NCI-H2171 treated with DMSO at 0.1 percent for 48 hours (cell line): ENCODE measurements at places on chromosomes 11 and 22.
A peak's percentile ranks its signal among the peaks of the same experiment; 100 is the strongest.

- DNase-seq, result no peak
Measured at GRCh38 chr11:71443736-71444445, 4.3 kb downstream of the DHCR7 start.

DNA sequence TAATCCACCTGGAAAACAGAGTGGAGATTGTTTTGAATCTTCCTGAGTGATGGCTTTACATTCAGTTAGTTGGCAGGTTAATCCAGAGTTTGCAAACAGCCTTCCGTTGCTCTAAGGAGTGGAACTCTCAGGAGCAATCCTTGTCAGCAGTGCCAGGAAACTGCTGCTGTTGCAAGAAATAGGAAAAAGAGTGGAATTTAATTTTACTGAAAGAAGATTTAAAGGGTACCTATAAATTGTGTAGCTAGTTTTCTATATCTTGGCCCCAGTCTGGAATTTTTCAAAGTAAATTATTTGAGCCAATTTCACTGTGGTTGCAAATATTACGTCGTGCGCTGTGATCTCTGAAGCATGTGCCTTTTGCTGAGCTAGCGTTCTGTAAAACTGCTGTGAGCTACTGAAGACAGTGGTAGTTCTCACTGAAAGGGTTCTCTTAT lies 55.5 kb upstream of the SLC5A12 start:
- no peak for DNase-seq

GRCh38 chr11:44418456-44418830 lies 108.5 kb upstream of the ALX4 start:
- no peak for DNase-seq

DNA sequence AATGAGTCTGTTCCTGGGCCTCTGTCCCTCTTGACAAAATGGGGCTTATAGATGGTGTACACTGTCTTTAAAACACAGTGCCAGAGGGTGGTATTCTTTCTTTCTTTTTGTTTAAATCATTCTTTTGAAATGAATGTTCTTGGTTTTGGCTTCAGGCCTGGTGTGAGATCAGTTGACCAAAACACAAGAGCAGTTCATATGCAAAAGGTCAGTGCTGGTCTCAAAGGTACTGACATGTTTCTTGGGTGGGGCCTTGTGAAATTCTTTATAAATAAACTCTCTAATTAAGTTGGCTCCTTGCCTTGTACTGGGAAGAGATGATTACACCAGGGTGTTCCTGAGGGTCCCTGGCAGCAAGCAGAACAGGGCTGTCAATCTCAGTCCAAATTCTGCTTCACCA lies 110.0 kb downstream of the FBXO7 start:
- no peak for DNase-seq

- no peak for DNase-seq
Measured at GRCh38 chr11:22884217-22884616, 23.9 kb upstream of the CCDC179 start.

GRCh38 chr22:26161746-26162145 lies 7.5 kb upstream of the SEZ6L start:
- DNase-seq, result no peak

DNA sequence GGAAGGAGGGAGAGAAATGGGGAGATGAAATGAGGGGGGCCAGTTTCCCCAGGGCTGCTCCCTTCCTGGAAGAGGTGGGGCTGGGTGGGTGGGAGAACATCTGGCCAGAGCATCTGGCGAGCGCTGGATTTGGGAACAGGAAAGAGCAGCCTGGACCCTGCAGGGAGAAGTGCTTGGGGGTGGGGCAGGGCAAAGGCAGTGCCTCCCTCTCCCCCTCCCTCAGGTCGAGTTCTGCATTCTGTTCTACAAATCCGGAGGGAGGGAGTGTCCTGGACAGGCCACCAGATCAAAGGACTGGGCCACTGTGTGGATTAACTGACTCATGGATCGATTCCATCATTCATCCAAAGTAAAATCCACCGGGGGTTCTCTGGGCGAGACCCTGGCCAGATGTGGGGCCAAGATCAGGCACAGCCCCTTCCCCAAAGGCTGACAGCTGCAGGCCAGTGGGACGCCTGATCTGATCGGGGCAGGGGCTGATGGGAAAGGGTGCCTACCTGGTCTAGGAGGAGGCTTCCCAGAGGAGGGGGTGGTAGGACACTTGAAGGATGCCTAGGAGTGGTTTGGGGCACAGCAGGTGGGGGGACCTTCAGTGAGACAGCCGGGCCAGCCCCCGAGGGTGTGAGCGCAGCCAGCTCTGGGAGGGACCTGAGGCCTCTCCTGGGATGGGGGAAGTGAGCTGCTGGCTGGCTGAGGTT lies 57.5 kb downstream of the CACNA1I start:
- no peak for DNase-seq

GRCh38 chr22:42001121-42001520 lies 2.5 kb downstream of the WBP2NL start:
- DNase-seq, result no peak

- DNase-seq, result no peak
Measured at GRCh38 chr11:16613262-16613511, 125.3 kb upstream of the C11orf58 start.

GRCh38 chr11:132064987-132065620 lies 694.7 kb downstream of the NTM start:
- DNase-seq, result no peak

DNA sequence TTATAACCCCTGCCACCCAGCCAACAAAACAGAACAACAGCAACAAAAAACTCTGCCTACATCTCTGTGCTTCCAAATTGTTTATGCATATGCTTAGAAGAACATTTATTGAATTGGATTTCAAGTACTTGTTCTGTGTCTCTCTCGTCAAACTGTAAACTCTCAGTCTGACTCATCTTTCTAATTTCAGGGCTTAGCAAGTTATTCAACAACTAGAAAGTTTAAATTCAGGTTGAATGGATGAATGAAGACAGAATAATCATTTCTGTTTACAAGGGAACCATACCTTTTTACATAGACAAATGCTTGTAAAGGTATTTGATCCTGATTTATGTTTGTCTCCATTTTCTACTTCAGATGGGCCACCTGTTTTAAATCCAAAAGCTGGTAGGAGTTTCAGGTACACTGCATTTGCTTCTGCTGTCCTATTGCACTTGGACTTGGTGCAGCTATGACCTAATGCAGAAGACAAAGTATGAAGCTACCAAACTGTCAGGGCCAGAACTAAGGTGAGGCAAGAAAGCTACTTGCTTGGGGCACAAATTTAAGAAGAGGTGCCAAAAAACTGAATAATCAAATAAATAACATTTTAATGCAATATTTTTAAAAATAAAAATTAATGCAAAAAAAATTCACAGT lies 1.6 kb upstream of the FBXO3 start:
- no peak for DNase-seq

- DNase-seq, result no peak
Measured at GRCh38 chr11:2301631-2302305, at the start of the genes C11orf21 and TSPAN32. C11orf21 (minus strand) TSS chr11:2301918; CDS start chr11:2301808, 110 bp downstream. TSPAN32 (plus strand) TSS chr11:2302013; CDS start chr11:2302150, 137 bp downstream.

- DNase-seq, result peak; percentile 16
Measured at GRCh38 chr11:45736424-45736823, 68.5 kb upstream of the SLC35C1 start.

GRCh38 chr11:123654566-123655081 lies at the start of gene SCN3B:
SCN3B (minus strand) TSS chr11:123654624; CDS start chr11:123653801, 823 bp downstream.
- DNase-seq, result peak; percentile 80

DNA sequence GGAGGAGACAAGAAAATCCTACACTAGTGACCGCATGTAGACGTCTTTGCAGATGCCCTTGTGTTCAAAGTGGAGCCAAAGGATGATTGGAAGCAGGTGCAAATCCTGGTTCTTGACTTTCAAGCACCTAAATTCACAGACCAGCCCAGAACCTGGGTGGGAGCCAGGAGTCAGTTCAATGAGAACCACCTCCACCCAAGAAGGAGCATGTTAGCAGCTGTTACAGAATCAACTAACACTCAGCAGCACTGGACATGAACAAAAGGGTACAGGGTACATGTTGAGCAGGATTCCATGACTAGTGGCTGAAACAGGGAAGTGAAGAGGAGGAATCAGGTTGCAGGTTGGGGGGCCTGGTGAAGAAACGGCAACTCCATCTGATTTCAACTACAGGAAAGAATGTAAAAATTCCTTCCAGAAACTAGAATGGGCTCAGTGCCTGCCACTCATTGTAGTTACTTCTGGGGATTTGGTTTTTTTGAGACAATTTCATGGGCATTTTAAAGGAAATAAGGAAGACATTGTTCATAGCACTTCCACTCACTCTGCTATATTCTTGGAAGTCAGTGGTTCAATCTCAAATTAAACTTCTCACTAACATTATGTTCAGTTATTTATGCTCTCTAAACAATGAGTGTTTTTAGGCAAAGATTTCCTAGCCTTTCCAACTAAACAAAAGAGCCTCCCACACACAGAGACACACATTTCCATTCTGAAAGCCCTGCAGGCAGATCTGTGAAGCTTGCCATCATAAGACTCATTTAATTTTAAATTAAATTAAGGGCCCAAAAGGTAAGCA lies 173.3 kb downstream of the CADM1 start:
- DNase-seq, result no peak

- no peak for DNase-seq
Measured at GRCh38 chr11:1486054-1486825, at the start of gene MOB2. MOB2 (minus strand) TSS chr11:1486779; CDS start chr11:1486556, 223 bp downstream.

DNA sequence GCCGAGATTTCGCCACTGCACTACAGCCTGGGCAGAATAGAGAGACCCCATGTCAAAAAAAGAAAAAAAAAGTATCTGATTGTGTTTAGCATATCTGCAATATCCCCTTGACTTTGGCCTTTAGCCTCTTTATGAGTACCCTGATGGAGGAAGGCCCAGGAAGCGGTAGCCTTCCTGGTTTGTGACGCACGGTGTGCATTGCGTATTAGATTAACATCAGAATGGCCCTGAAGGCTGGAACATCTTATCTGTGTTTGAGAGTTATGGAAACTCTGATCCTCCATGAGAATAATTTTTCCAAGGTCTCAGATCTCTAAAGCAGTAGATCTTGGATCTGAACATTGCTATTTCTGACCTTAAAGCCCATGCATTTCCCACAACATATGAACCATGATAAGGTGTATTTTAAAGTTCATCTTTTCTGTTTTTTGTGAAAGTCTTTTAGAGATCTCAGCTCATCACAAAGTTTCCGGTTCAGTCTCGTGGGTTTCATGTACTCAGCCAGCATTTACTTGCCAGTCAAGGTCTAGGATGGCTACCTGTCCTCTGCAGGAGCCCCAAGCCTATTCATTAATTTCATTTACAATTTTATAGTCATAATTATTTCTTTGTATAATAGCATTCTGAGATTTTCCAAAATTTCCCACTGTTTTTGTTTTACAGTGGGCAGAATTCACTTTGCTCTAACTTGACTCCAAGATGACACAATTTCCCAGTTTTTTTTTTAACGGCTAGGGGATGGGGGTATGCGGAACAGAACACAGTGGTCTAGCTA lies 605 bp upstream of the FDX1 start:
- no peak for DNase-seq

GRCh38 chr11:118484405-118484804 lies 42.9 kb upstream of the TTC36 start:
- no peak for DNase-seq

- DNase-seq, result no peak
Measured at GRCh38 chr11:93477684-93478234, 65.4 kb downstream of the SMCO4 start.

DNA sequence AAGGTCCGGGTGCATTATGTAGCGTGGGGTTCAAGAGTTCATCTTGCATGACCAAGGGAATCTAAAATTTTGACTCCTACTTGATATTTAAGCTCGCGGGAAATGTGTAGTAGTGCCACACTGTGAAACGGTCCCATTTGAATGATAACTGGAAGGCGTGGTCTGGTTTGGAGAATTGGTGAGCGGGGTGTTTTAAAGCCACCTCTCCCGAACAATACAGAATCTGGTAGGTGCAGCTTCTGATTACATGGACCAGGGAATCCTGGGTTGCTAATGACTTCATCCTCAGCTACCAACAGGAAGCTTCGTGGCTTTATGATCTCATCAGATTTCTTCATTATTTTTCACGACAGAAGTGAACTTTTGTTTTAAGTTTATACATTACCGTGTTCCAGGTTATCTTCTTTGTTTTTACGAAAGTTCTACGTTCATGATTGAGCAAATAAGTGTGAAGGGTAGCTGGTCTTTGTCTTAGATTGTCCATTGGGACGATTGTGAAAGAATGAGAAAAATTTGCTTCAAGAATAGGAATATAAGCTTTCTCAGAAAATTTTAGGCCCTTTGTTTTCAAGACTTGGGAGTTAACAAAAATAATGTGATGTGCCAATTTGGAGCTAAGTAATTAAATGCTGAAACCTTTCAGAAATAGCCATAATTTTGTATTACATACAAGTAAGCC lies 1.7 kb downstream of the QSER1 start:
- peak; percentile 96 for DNase-seq

DNA sequence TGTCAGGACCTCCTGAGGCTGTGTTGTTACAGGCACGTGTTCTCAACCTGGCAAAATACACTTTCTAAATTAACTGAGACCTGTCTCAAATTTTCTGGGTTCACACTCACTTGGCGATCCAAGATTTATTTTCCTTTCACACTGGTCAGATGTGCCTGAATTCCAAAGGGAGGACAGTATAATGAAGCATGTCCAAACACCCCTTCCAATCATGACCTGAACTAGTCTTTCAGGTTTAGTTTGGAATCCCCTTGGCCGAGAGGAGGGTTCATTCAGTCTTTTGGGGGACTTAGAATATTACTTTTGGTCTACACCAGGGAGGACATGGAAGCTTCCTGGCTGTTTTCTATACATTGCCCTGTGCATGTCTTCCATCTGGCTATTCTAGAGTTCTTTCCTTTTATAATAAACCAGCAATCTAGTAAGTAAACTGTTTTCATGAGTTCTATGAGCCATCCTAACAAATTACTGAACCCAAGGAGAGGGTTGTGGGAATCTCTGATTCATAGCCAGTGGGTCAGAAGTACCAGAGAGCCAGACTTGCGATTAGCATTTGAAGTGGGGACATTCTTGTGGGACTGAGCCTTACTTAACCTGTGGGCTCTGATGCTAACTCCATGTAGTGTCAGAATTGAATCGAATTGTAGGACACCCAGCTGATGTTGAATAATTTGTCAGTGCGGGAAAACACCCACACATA lies 14.8 kb upstream of the TMEM216 start:
- no peak for DNase-seq

- peak; percentile 66 for DNase-seq
Measured at GRCh38 chr11:34299284-34299972, 58.4 kb downstream of the ABTB2 start.

DNA sequence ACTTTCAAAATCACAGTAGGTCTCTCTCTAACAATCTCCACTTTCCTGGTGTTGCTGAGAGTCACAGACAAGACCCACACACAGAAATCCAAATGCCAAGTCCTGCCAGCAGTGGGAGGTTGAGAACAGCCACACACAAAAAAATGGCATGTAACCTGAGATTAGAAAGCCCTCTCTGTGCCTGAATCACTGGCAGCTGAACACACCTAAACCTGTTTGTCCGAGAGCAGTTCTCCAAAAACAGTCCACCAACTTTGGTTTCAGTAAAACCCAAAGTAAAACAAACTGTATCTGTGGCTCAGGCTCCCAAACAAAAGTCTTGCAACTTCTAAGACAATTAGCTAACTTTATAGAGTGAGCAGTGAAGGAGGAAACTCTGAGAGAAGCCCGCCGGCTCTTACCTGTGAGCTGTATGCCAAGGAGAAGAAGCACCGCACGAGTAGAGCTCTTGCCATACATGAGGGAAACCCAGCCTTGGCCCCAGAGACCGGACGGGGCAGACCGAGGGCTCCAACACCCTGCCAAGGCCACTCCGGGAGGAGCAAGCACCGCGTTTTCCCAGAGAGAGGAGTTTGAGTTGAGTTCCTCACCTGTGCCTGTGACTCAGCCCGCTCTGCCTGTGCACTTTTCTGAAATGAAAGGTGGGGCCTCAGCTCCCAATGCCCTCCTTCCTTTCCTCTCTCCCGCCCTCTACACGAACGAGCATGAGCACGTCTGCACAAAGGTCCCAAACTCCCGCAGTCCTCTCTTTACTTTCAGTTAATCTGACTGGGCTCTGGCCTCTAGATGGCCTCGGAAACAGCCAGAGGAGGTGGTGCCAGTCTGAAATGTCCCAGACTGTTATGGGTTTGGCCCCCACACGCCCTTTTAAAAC lies at the start of gene MPZL2:
Gene MPZL2, minus strand, starts transcription at position 603 of the 874 bp plus-strand sequence. Its CDS starts 144 bp downstream, at position 459.
- peak; percentile 39 for DNase-seq
